ENCODE measurements at places on chromosomes 7 and 10.

- DNase-seq, result no peak
Measured at GRCh38 chr7:140609646-140610045, 31.0 kb downstream of the DENND2A start.

- DNase-seq, result no peak
Measured at GRCh38 chr10:109698882-109699664, 224.2 kb downstream of the XPNPEP1 start.

DNA sequence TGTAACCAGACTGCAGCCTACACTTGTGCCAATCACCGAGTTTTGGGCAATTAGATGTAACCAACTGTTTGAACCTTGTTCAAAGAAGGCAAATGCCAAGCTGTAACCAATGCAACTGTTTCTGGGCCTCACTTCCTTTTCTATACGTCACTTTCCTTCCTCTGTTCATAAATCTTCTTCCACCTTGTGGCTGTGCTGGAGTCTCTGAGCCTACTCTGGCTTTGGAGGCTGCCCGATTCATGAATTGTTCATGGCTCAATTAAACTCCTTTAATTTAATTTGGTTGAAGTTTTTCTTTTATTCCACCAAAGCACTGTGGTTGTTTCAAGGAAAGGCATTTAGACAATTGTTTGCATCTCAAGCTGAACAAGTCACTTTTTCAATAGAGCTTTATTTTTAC is 43.5 kb upstream of the UCN3 start:
- DNase-seq, result no peak

DNA sequence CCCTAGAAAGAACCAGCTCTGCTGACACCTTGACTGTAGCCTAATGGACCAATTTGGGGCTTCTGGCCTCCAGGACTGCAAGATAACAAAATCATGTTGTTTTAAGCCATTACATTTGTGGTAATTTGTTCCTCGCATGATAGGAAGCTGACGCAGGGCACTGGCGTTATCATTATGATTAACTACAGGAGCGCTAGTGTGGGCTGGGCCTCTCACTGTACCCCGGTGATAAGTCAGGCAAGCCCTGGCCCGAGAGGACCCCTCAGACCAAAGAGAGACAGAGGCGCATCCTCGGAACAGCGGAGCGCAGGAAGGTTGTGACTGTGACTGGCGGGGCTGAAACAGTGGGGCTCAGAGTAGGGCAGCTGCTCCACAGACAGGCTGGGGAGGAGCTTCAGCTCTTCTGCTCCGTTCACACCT is 150.3 kb upstream of the CHST15 start:
- no peak for DNase-seq

DNA sequence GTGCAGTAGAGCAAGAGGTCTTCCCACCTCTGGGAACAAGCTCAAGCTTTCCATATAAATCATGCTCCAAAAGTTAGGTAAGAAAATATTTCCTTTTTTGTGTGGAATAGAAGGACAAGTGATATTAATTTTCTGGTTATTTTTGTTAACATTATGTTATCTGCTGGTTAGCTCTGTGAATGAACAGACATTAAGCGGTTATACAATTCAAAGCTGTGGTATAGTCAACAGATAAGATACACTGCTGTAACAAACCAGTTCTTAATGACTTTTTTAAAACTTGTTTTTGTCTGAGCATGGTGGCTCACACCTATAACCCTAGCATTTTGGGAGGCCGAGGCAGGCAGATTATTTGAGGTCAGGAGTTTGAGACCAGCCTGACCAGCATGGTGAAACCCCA is 43.0 kb upstream of the PRKAR2B start:
- DNase-seq, result no peak

GRCh38 chr7:158766570-158767281 is 62.1 kb upstream of the NCAPG2 start:
- DNase-seq, result no peak

DNA sequence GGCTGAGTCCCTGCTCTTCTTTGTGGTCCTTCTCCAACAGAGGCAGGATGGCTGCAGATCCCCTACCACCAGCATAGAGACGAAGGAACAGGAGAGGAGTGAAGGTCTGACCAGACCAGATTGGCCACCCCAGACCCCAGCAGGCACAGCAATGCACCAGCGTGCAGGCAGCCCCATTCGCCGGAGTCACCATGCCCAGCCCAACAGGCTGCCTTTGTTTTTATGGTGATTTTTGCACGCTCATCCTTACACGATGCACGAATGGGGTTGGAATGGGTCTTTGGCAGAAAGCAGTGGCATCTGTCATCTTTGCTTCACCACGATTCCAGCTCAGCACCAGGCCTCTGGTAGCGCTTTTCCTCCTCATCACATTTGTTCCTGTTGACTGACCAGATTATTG is 427.6 kb downstream of the INHBA start:
- no peak for DNase-seq

DNA sequence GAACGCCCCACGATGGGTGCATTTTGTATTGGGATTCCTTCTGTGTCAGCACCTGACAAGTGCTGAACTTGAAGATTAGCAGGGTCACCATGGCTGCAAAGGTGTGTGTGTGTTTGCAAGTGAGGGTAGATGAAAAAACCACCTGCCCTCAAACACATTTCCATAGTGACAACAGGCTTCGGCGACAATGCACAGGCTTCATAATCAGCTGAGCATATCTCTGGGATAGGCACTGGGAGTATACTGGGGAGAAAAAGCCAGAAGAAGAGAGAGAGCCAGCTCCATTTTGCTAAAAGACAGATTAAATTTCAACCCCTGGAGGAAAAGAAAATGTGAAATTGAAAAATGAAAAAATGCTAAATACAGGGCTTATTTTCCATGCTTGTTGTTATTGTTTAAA is 656.1 kb downstream of the INHBA start:
- DNase-seq, result no peak

- DNase-seq, result no peak
Measured at GRCh38 chr10:113047963-113048781, 98.1 kb downstream of the TCF7L2 start.

DNA sequence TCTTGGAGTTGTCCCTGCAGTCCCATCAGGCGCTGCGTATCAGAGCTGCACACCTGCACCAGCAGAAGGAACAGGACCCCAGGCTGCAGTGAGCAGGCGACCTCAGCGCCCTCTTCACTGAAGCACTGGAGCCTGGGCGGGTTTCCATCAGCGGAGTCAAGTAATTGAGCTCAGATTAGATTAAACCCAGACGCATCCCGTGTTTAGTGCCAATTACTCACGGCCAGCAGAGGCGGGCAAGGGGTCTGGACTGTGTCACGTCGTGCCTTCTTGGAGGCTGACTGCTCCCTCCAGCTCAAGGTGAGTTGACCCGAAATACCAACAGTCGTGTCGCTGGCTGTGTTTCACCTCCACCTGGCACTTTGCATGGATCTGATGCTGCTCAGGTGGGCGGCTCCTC is 123.6 kb downstream of the CXCL12 start:
- DNase-seq, result no peak

DNA sequence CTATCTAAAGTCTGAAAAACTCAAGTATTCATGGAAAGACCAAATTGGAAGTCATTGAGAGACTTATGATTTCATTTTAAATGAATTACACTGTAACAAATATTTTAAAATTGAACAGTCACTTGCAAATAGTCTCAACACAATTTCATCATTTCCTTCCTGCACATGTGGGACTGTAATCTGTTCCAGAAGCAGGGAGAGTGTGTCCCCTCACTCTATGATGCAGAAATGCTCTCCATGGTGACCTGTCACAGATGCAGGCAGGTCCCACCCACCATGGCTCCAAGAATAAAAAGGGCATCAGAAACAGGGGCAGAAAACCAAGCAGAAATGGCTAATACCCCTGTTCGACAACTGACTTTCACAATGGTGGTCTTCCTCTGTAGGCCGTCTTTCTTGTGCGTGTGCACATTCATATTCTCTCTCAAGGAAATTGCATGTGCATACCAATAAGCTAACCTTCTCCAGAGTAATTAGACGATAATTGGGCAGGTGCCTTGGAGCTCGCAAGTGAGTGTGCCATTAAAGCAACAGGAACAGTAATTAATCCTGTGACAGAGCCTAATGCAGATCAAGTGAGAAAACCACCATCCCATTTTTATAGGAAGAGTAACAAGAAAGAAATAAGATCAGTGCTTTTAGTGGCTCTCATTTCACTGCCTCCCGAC is 170.9 kb downstream of the ZMYND11 start:
- DNase-seq, result no peak

DNA sequence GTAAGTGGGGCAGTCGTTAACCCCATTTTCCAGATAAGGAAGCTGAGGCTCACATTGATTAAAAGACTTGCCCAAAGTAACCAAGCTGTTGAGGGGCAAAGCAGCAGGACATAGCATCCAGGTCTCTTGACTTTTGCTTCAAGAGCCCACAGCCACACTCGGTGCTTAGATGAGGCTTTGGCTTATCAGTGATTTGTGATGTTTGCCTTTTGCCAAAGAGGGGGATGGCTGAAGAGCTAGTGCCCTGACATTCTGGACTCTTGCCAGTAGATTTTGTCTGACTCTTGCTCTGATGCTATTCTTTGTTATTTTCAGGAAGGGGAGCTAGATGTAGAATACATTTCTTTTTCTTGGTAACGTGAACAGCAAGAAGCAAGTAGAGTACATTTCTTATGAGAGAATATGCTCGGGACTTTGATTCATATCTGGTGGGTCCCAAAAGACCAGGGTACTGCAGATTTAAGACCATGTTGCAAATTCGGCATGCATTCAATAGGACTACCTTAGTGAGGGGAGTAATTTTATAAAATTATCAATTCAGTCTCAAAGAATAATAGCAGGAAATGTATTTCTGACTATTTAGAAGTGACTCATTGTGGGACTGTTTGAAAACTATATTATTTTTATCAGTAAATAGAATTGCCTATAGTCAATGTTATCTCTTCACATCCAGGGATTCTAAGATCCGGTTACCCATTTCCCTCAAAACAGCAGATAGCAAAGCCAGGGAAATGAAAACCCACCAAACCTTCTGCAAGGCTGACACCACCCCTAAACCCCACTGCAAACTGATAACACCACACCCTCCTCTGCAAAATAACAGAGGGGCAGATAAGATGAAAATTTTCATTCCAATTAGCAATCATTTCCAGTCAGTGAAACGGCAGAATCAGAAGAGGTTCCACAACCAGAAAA is 180.0 kb upstream of the BMPER start:
- no peak for DNase-seq

DNA sequence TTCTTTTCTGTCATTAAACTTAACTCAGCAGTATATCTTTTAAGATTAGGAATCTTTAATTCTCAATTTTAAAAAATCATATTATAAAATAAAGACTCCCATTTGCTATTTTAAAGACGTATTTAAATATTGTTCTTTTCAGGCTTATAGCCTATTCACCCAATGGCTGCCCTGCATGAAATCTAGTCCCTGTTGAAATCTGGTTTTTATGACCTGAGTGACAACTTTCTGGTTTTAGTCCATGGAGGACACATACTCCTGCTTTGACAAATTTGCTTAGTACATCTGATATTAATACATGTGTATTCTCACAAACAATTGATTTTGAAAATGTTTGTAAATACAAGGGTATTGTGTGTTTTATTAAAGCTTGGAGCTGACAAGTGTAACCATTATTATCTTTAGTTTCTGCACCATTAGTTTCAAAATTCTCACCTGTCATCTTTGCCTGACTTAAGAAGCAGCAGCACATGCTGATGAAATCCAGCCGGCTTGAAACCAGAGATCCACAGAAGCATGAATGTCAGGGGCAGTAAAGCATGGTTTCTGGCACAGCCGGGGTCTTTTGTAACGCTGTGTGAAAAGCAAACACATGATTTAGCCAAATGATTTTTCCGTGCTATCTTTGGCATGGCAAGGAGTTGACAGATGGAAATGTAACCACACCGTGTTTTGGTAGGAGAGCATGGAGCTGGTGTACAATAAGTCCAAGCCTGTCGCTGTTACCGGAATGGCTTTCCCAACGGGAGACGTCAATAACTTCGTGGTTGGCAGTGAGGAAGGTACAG is 262.8 kb downstream of the DYNC1I1 start:
- no peak for DNase-seq

DNA sequence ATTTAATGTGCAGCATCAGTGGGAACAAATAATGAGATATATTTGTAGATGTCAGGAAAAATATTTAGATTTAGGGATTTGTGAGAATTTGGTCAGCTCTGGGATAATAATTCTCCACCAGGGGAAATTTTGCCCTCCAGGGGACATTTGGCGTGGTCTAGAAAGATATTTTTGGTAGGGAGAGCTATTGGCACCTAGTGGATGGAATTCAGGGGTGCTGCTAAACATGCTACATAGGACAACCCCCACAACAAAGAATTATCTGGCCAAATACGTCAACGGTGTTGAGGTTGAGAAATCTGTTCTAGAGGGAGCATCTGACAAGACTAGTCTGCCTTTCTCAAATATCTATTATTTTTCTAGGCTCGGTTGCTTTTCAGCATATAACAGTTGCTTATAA is 2.1 kb downstream of the ADK start:
- no peak for DNase-seq

- DNase-seq, result no peak
Measured at GRCh38 chr10:26365681-26366358, 72.3 kb upstream of the APBB1IP start.

DNA sequence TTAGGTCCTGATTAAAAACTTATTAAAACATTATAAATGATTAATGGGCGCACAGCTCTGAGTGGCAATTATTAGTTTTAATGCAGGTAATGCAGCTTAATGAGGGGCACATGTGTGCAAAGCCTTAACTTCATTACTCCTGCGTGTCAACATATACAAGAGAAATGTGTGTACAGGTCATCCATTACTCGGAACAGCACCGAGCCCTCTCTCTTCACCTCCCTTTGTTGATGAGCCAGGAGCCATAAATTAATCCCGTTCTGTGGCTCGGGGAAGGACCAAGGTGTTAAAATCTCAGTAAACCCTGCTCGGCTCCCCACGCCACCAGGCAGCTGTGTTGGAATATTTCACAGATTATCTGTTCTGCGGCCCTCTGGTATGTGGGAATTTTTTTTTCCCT is 77.8 kb downstream of the EBF3 start:
- DNase-seq, result no peak

DNA sequence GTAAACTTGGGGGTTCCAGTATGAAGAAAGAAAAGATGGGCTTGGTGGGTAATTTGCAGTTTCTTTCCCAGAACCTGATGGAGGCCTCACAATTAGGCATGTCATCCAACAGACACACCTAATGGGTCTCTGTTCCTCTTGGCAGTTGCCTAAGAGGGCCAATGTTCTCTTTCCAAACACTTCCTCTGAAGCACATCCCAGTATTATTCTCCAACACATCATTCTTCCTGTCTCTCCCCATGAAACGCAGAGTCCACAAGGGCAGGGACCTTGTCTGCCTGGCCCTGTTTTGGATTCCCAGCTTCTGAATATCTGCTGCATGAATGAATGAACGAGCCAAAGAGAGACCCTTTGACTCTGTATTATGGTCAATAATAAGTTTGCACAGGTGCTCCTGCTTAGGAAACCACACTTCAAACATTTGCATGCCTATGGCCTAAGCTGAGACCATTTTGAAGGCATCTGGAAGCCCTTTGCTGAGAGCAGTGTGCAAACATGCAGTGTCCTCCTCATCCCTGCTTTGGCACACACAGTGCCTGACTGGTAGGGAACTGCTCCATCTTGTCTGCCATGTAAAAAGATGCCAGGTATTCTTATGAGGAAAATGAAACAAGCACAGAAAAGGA is 100.9 kb upstream of the CHST15 start:
- no peak for DNase-seq

- DNase-seq, result no peak
Measured at GRCh38 chr10:17077346-17077781, 52.2 kb downstream of the CUBN start.

Data from stimulated activated CD4-positive, alpha-beta T cell treated with anti-CD3 and anti-CD28 coated beads, Interleukin-1b, Interleukin-23, amount 100 ng/mL, for 1 hour (primary cell).